ENCODE measurements at places on chromosomes 2 and 18.

GRCh38 chr2:201118961-201119854 lies 3.2 kb downstream of the CFLAR start:
- DNase-seq: peak; percentile 49

DNA sequence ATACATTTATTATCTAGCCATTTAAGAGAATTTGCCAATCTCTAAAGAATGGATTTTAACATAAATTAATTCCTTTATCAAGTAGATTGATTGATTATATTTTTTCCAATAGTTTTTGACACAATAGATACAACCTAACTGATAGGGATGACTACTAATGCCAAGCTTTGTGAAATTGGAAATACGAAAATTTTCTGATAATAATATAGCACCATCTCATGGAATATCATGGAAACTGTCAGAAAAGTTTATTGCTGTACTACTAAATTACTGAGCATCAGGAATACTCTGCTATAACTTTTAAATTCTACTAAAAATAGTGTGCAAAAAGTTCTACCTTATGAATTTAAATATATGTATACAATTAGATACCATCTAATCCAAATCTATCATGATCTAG lies 101.8 kb upstream of the MAP2 start:
- no peak for DNase-seq

DNA sequence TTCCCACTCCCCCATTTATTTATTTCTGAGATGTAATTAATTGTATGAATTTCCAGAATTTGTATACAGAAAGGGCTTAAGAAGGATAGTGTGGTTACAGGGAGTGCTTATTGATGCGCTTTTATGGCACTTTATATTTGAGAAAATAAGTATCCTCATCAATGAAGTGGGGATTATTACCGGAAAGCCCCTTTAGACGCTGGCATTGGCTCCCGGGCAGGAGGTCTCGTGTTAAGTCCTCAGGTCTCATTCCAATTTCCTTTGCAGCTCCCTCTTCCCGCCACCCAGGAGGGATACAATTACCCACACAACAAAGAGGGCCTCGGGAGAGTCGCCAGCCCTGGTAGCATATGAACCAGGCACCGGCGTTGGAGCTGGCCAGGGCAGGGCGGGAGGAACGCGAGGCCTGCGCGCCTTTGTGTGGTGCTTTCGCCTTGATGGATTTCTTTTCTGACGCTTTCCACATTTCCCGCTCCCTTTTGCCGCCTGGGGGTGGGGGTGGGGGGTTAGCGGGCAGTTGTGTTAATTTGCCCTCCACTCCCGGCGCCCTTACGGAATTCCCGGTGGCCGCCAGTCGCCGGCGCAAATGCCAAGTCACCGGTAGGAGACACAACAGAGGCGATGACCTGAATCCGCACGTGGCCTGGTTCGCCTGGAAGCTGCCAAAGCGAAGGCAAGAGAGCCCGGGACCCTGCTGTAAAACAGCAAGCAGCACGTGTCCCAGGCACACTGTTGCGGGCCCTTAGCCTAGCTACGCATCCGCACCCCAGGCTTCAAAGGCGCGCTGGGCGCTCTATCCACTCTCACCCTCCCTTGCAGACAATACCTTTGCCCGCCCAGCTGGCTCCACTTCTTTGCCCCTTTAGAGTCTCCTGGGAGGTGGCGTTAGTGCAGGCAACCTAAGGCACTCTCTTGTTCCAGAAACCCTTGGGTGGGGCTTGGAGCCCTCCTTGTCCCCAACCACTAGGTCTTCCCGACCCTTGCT lies 3.3 kb downstream of the GAD1 start:
- no peak for DNase-seq

DNA sequence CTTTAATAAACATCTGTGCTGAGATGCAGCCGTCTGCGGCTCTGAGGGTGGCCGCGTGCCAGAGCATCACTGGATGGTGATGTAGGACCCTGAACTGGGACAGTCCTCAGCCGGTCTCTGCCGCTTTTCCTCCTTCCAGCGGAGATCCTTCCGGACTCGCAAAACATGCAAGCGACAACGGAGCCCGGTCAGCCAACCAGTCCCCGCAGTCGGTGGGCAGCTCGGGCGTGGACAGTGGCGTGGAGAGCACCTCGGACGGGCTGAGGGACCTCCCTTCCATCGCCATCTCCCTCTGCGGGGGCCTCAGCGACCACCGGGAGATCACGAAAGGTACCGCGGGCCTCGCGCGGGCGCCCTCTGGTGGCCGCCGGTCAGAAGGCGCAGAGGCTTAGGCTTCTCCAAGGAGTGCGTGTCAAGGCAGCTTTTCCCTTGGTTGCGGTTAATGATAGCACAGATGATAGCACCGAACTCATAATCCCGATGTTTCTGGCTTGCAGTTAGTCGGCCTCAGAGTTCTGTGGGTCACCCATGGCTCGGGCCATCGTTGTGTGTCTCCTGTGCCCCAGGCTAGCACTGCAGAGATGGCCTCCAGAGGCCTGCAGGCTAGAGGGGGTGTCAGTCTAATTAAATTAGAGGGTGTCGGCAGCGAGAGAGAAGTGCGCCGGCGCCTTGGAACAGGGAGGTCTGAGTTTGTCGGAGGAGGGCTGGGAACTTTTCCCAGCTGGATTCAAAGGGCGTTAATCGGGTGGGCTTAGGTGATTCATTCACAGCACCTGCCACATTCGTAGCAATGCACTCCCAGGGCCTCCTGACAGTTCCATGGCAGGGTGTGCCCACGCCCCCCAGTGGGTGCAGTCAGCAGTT lies 38.5 kb downstream of the LPIN1 start:
- peak; percentile 4 for DNase-seq

DNA sequence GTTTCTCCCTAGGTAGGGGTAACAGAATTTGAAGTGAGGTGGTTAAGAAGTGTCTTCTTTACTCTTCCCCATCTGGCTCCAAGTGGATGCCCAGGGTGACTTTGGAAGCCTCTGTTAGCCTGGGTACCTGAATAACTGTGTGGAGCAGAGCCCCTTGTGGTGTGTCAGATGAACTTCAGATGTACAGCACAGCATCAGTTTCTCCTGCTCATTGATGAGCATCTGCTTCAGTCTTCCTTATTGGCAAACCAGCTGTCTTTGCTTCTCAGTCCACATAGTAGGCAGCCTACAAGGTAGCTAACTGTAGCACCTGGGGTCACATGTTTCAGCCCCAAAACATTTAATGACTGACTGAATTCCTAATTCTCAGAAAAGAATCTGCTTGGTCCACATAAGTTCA lies 56.2 kb upstream of the ATP8B1 start:
- DNase-seq: no peak

- no peak for DNase-seq
Observed at GRCh38 chr2:233807215-233807865, 29.2 kb downstream of the MROH2A start.

GRCh38 chr2:235551965-235552364 lies 58.1 kb downstream of the AGAP1 start:
- no peak for DNase-seq

DNA sequence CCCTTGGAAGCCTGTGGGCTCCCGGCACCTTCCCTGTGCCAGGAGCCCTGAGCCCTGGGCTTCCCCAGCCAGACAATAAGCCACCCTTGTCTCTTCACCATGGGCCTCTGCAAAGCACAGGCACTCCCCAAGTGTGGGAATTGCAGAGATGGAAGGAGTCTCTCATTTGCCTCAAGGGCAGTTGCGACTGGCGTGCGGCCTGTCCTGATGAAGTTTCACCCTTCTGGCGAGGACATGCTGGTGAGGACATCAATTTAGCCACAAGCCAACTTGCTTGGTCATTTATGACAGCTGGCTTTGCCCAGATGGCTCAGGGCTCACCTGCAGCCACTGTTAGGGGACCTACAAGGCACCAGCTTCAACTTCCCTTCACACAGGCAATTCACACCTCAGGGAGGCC lies 180.2 kb downstream of the ANAPC1 start:
- no peak for DNase-seq

- DNase-seq: no peak
Observed at GRCh38 chr2:75097831-75098230, 101.5 kb downstream of the TACR1 start.

DNA sequence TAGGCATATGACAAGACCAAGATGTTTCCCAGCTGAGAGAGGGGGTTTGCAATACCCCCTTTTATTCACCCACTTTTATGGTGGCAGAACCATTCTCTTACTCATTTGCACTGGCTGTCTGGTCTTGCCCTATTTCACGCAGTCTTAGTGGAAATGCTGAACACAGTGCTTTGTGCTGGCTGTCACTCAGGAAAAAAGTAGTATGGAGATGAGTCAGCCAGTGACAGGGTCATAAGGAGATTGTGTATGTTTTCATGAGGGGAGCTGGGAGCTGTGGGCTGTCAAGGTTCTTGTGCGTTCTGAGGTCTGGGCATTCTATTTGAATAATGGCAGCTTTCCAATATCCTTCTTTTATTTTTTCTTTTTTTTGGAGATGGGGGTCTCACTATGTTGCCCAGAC lies 10.9 kb upstream of the CNRIP1 start:
- DNase-seq: no peak

DNA sequence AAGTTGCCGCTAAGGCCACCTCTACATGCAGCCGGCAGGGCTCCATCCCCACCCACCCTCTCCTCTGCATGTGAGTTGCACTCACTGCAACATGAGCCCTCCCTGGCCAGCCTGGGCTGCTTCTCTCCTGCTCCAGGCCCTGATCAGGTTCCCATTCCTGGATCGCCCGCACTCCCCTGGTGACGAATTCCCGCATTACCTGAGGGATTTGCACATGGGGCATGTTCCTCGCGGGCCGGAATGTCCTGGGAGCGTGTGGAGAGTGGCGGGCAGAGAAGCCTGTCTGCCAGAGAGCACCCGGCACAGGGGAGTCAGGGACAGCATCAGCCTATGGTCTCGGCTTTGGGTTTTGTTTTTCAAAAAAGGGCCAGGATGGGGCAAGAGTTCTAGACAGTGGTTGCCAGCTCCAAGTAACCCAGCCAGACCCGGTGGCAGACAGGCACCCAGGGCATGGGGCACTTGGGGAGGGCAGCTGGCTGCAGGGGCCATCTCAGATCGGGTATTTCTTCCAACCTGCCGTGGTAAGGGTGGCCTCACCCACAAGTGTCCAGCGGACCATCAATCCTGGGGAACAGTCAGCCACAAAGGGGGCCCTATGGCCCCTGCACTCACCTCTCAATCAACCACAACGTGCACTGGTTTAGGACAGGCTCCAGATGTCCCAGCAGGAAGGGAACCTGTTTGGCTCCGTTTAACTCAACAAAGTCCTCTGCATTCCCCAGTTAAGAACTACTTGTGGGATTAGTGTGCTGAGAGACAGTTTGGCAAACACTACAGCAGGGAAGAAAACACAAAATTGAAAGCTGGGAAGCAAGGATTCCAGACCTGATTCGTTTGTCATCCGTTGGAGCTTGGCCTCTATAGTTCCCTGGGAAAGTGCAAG lies 187.7 kb downstream of the SMAD7 start:
- no peak for DNase-seq

GRCh38 chr2:100834221-100834620 lies 14.3 kb downstream of the NPAS2 start:
- DNase-seq: no peak

- no peak for DNase-seq
Observed at GRCh38 chr2:73892631-73893329, at the start of gene ACTG2. TSS of gene ACTG2 (plus strand) at chr2:73893008. CDS start at chr2:73901312, 8,304 bp downstream.

- DNase-seq: no peak
Observed at GRCh38 chr2:149731079-149731478, 143.5 kb upstream of the MMADHC start.

DNA sequence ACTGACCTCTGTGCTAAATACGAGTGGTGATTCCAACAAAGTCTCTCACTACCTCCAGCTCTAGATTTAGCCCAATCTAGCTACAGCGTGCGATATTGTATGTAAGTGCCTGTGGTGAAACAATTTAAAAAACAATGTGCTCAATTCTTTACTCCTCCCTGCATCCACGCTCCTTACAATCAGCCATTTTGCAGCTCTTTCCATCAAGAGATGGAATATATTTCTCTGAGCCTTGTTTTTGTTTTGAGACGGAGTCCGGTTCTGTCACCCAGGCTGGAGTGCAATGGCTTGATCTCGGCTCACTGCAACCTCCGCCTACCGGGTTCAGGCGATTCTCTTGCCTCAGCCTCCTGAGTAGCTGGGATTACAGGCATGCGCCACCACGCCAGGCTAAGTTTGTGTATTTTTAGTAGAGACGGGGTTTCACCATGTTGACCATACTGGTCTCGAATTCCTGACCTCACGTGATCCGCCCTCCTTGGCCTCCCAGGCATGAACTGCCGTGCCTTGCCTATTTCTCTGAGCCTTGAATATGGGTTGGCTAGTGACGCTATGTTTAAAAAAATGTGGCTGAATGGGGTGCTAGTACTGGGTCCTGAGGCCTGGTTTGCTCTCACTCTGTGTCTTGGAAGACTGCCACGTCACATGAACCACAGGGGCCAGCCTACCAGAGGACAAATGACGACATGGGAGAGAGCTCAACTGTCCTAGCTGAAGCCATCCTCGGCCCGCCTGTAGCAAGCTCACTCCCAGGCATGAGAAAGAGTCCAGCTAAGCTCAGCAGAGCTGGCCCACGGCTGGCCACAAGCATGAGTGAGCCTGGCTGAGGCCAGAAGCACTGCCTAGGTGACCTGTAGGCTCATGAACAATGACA lies 14.8 kb downstream of the WDFY1 start:
- no peak for DNase-seq

GRCh38 chr2:218880859-218881594 lies 375 bp downstream of the WNT10A start:
- DNase-seq: no peak

DNA sequence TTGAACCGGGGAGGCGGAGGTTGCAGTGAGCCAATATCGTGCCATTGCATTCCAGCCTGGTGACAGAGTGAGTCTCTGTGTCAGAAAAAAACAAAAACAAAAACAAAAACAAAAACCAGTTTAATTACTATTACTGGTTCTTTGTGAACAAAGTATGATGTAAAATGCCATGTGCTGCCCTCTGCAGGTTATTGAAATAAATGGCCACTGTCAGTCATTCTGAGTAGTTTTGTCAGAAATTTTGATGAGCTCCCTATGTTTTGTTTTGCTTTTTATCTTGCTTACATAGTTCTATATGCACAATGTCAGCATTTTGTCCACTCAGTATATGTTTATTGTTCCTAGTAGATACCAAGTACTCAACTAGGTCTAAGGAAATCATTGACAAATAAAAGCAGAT lies 423.6 kb upstream of the CHST9 start:
- no peak for DNase-seq

- no peak for DNase-seq
Observed at GRCh38 chr18:45662468-45662867, 47.2 kb downstream of the SLC14A2 start.

- no peak for DNase-seq
Observed at GRCh38 chr2:155218292-155218924, 519.9 kb downstream of the KCNJ3 start.

- no peak for DNase-seq
Observed at GRCh38 chr18:55732227-55733106, 144.5 kb upstream of the TCF4 start.

DNA sequence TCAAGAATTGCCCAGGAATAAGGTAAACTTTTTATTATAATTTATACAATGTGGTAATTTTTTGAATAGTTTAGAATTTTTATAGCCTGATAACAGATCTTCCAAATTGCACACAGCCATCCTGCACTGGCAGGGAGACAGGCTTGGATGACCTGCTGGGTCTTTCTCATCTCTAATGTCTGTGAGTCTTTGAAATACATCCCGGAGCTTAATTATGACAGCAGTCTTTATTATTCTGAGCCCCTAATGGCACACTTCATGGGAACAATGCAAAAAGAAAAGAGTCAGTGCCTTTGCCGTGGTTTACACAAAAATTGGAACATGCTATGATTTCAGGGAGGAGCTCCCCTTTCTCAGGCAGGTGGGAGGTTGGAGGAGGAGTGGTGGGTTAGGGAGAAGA lies 71.0 kb downstream of the TMEM182 start:
- DNase-seq: no peak
